ENCODE measurements at places on chromosomes 12 and 14.

GRCh38 chr12:104505095-104505818 lies 48.5 kb downstream of the CHST11 start:
- DNase-seq = no peak

DNA sequence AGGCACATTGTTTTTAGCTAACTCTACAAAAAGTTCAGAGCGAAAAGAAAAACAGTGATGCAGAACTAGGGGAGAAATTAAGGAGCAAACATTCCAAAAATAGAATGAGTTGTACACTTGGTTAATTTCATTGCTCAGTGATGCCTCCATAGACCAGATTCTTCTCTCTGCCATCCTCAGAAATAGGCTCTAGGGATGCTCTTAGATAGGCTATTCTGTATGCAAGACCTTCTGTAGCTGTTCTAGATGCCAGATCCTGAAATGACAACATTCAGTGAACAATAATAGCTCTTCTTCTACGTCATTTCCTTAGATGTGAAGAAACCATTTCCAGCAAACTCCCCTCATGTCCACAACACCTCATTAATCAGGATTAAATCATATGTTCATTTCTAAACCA lies 466.3 kb downstream of the DIO2 start:
- no peak for DNase-seq

- no peak for DNase-seq
These were observed 299.1 kb upstream of the AMIGO2 start for GRCh38 chr12:47378907-47379306.

DNA sequence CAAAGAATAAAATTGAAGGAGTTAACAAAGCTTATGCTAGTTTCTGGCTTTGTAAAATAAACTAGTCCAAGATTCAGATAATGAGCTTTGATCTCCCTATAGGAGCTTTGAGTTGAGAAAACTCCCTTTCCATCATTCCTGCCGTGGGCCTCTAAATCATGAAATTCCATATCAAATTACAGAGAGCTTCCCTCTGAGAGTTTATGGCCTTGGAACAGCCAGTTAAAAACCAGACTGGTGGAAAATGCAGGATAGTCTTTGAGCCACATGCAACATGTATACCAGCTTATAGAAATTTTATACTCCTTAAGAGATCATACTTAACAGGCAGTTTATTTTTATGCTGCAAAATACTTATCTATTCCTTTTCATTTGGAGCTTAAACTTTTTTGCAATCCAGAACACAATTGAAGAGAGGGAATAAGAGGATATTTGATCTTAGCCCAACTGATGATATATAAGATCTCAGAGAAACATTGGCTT lies 175.8 kb upstream of the ATP2B1 start:
- DNase-seq = no peak

GRCh38 chr14:104545151-104545941 lies 34.2 kb upstream of the C14orf180 start:
- no peak for DNase-seq

GRCh38 chr14:73283608-73284379 lies 46.5 kb downstream of the PAPLN start:
- no peak for DNase-seq

- DNase-seq = no peak
These were observed 39.4 kb downstream of the DUSP16 start for GRCh38 chr12:12523229-12523628.

All from stimulated activated CD4-positive, alpha-beta T cell treated with anti-CD3 and anti-CD28 coated beads, Interleukin-1b, Interleukin-23, amount 100 ng/mL, for 1 hour (primary cell).